ENCODE measurements at places on chromosomes 11 and 22.

DNA sequence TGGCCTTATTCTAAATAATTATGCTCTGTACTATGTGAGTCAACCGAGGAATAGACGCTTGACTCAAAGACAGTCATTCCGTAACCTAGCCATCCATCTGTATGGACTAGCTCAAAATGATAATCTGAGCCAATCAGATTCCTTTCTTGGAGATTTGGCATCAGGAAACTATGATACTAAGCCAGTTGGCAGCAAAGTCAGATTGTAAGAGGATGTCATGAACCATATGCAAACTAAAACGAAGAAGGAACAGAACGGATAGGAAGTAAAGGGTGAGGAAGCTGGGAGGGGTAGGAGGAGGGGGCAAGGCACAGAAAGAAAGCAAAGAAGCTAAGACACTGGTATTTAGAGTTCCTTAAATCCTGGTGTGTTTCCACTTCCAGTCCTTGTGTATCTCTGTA lies 10.7 kb upstream of the SESN3 start:
- DNase-seq = no peak

GRCh38 chr11:121340032-121340580 lies 47.5 kb downstream of the SC5D start:
- no peak for DNase-seq

GRCh38 chr11:35388061-35388460 lies 31.3 kb downstream of the SLC1A2 start:
- no peak for DNase-seq

GRCh38 chr11:117809236-117810055 lies 12.4 kb upstream of the DSCAML1 start:
- DNase-seq = peak; percentile 78
